ENCODE measurements at places on chromosomes 6 and 20. TPM values are rescaled to one million over a fixed set of nuclear protein-coding genes. Genes with fewer than 3 reads are reported as not detected.

PXT1 gene
- not detected for total RNA-seq

PHF3 gene
- 95.7 TPM for total RNA-seq

NKX2-2 gene
- total RNA-seq: not detected

COL9A1 gene
- not detected for total RNA-seq

CAP2 gene
- 3.8 TPM for total RNA-seq

FAM162B gene
- 25.6 TPM for total RNA-seq

OPRM1 gene
- total RNA-seq: not detected

EPPIN gene
- total RNA-seq: not detected

ACTL10 gene
- total RNA-seq: not detected

PRL gene
- not detected for total RNA-seq

KIF16B gene
- total RNA-seq: 39.1 TPM

KIZ gene
- 42.3 TPM for total RNA-seq

LTB gene
- not detected for total RNA-seq

SMPDL3A gene
- 7.2 TPM for total RNA-seq

PRR18 gene
- total RNA-seq: not detected

OR2H1 gene
- total RNA-seq: not detected

SCAND1 gene
- 48.8 TPM for total RNA-seq

HLA-DOB gene
- total RNA-seq: 0.34 TPM

CALHM4 gene
- total RNA-seq: not detected

PSORS1C1 gene
- total RNA-seq: 0.33 TPM

TBXT gene
- total RNA-seq: not detected

GCNT2 gene
- total RNA-seq: 0.57 TPM

PERP gene
- total RNA-seq: 37.8 TPM

RSPH9 gene
- 0.49 TPM for total RNA-seq

COL19A1 gene
- not detected for total RNA-seq

TRIM31 gene
- not detected for total RNA-seq

UBD gene
- not detected for total RNA-seq

SCUBE3 gene
- total RNA-seq: 0.34 TPM

LAMA4 gene
- total RNA-seq: 228 TPM

RAB32 gene
- total RNA-seq: 36.7 TPM

FOXS1 gene
- not detected for total RNA-seq

DACT2 gene
- total RNA-seq: 0.38 TPM

SLC13A3 gene
- 2.0 TPM for total RNA-seq

PPP1R14C gene
- 0.34 TPM for total RNA-seq

MCCD1 gene
- not detected for total RNA-seq

TXLNB gene
- total RNA-seq: 2.0 TPM

C6orf136 gene
- total RNA-seq: 9.3 TPM

RBPJL gene
- total RNA-seq: not detected

Measured in subcutaneous adipose tissue (tissue), 4 donors.